ENCODE measurements at places on chromosomes 4 and X.

- peaks cover 5% of the 10 kb centered on the region for H3K27me3 ChIP-seq
- DNase-seq: no peak
- no peak overlapping the region for H3K27ac ChIP-seq
- H3K4me1 ChIP-seq: peaks cover 5% of the 10 kb centered on the region
- no peaks in the 10 kb centered on the region for H3K36me3 ChIP-seq
- no peak overlapping the region for H3K4me3 ChIP-seq
These were observed 1607.9 kb upstream of the TENM3 start for GRCh38 chr4:180635281-180635680.

DNA sequence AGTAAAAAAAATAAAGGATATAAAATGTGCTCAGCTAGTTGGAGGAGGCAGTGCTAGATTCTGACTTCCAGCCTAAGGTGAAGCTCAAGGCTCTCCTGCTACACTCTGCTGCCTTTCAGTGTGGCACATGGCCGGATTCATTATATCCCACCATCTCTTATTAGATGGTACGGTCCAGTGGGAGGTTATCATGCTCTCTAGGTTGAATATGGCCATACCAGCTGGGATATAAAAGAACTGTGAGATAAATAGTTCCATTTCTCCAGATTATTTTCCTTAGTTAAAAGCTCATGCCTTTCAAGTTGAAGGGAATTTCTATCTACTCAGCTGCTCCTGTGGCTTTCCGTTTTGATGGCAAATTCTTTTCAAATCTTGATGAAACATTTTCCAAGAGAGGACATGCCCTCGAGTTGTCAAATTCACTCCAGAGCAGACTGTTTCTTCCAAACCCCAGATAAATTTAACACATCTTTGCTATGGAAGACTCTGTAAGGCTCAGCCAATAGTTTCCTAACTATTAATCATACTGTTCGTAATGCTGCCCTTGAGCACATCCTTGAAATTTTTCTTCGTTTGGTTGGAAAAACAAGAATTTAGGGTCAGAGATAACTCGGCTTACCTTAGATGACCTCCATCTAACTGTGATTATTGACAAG lies 2.2 kb upstream of the MGARP start:
- peaks cover 62% of the 10 kb centered on the region for H3K27me3 ChIP-seq
- H3K36me3 ChIP-seq: peaks cover 13% of the 10 kb centered on the region
- H3K27ac ChIP-seq: no peak overlapping the region

DNA sequence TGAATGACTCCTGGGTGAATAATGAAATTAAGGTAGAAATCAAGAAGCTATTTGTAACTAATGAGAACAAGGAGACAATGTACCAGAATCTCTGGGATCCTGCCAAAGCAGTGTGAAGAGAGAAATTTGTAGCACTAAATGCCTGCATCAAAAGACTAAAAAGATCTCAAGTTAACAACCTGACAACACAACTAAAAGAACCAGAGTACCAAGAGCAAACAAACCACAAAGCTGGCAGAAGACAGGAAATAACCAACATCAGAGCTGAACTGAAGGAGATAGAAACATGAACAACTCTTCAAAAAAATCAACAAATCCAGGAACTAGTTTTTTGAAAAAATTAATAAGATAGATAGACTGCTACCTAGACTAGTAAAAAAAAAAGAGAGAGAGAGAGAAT lies 8.4 kb downstream of the CFAP299 start:
- DNase-seq: no peak
- no peaks in the 10 kb centered on the region for H3K36me3 ChIP-seq
- H3K27me3 ChIP-seq: peaks cover 34% of the 10 kb centered on the region
- no peaks in the 10 kb centered on the region for H3K4me1 ChIP-seq
- no peak overlapping the region for H3K27ac ChIP-seq

GRCh38 chrX:23504895-23505294 lies 162.4 kb upstream of the PRDX4 start:
- no peaks in the 10 kb centered on the region for H3K36me3 ChIP-seq
- H3K27me3 ChIP-seq: peaks cover 6% of the 10 kb centered on the region
- no peak overlapping the region for H3K27ac ChIP-seq

GRCh38 chrX:140524556-140524955 lies 19.7 kb upstream of the SOX3 start:
- H3K36me3 ChIP-seq: no peaks in the 10 kb centered on the region
- peaks cover 11% of the 10 kb centered on the region for H3K27me3 ChIP-seq
- peaks cover 4% of the 10 kb centered on the region for H3K4me1 ChIP-seq
- no peak for DNase-seq
- no peak overlapping the region for H3K4me3 ChIP-seq
- no peak overlapping the region for H3K27ac ChIP-seq

GRCh38 chr4:135744928-135745327 lies 1543.3 kb upstream of the PABPC4L start:
- no peak for DNase-seq
- no peaks in the 10 kb centered on the region for H3K27me3 ChIP-seq
- no peak overlapping the region for H3K27ac ChIP-seq
- H3K36me3 ChIP-seq: no peaks in the 10 kb centered on the region

GRCh38 chr4:163603257-163603656 lies 108.8 kb downstream of the TMA16 start:
- no peak overlapping the region for H3K4me3 ChIP-seq
- H3K4me1 ChIP-seq: no peaks in the 10 kb centered on the region
- H3K27ac ChIP-seq: no peak overlapping the region
- no peaks in the 10 kb centered on the region for H3K36me3 ChIP-seq
- DNase-seq: no peak

- H3K27ac ChIP-seq: no peak overlapping the region
- peaks cover 6% of the 10 kb centered on the region for H3K27me3 ChIP-seq
- no peaks in the 10 kb centered on the region for H3K36me3 ChIP-seq
- no peak for DNase-seq
- no peak overlapping the region for H3K4me3 ChIP-seq
- H3K4me1 ChIP-seq: no peaks in the 10 kb centered on the region
These were observed 23.7 kb downstream of the MGARP start for GRCh38 chr4:139256349-139256748.

DNA sequence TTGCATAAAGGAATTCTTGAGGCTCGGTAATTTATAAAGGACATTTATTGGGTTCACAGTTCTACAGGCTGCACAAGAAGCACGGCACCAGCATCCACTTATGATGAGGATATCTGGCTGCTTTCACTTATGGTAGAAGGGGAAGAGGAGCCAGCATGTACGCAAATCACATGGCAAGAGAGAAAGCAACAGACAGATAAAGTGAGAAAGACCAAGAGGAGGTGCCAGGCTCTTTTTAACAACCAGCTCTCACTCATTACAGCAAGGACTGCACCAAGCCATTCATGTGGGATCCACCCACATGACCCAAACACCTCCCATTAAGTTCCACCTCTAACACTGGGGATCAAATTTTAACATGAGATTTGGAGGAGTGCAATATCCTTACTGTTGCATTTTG lies 1198.2 kb downstream of the ADGRL3 start:
- H3K4me1 ChIP-seq: no peaks in the 10 kb centered on the region
- no peak overlapping the region for H3K27ac ChIP-seq
- DNase-seq: no peak
- H3K27me3 ChIP-seq: no peaks in the 10 kb centered on the region

DNA sequence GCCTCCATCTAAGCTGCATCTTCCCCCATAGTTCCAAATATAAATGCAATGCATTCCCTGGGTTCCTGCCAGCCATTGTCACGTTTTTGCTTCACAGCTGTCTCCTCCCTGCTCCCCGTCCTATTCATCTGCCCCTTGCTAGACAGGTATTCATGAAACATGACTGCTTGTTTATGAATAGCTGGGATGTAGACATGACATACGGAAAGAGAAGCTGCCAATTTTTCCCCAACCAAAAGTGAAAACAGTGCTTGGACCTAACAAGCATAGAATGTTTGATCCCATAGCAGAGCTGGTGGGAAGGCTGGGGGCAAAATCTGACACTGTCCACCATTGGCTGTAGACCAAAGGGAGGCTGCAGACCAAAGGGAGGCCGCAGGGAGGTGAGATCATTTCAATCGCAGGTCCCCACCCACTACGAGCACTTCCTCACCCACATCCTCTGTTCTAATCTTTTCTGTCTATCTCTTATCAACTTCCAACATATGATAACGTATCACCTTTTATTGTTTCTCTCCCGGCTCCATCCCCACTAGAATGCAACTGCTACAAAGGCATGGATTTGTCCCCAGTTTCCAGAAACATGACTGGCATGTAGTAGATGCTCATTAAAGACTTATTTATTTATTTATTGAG lies 8.5 kb upstream of the GYG2 start:
- no peak overlapping the region for H3K27ac ChIP-seq
- no peaks in the 10 kb centered on the region for H3K4me1 ChIP-seq
- no peaks in the 10 kb centered on the region for H3K36me3 ChIP-seq
- no peak for DNase-seq
- peaks cover 3% of the 10 kb centered on the region for H3K27me3 ChIP-seq
- H3K4me3 ChIP-seq: no peak overlapping the region

DNA sequence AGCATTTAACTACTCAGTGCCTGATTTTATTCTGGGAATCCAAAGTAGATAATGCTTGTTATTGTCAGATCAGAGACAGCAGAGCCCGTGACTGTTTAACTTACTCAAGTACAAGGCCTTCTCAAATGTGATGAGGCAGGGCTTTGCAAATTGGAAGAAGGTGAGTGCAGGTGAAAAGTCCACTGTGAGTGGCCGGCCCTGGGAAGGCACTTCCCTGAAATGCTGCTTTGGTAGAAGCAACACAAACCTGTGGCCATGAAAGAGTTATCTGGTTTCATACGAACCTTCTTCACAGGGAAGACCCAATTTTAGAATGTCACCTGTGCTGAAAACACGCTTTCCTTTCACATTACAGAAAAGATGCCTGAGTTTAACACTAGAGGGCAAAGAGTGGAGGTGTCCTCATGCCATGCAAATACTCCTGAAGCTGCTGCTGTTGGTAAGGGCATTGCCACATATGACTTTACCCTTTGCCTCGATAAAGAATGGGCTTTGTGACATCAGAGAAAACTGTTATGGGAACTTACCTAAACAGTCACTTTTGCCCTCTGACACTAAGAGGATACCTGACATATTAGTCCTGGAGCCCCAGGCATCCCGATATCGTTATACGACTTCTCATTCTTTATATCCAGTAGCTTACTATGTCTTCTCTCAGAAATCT lies 8.0 kb downstream of the PPARGC1A start:
- no peak overlapping the region for H3K27ac ChIP-seq
- DNase-seq: no peak
- H3K36me3 ChIP-seq: no peaks in the 10 kb centered on the region
- H3K27me3 ChIP-seq: peaks cover 9% of the 10 kb centered on the region
- H3K4me1 ChIP-seq: peaks cover 27% of the 10 kb centered on the region
- no peak overlapping the region for H3K4me3 ChIP-seq

DNA sequence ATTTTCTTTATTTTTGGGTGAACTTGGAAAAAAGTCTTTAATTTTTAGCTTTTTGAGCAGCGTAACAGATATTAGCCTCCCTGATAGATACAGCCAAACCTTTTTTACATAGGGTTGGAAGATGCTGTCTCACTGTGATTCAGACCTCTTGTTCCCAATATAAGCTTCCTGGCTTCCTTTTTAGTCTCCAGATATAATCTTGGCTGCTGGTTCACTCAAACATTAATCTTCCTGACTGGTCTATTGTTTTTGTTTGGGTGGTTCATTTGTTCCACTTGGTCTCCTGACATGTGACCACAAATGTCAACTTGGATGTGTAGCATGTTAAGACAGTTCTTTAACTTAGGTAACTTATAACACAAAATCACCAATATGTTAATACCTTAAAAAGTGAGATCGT lies 23.0 kb downstream of the RPA4 start:
- H3K36me3 ChIP-seq: no peaks in the 10 kb centered on the region
- no peak for DNase-seq
- no peak overlapping the region for H3K4me3 ChIP-seq
- H3K4me1 ChIP-seq: peaks cover 22% of the 10 kb centered on the region

DNA sequence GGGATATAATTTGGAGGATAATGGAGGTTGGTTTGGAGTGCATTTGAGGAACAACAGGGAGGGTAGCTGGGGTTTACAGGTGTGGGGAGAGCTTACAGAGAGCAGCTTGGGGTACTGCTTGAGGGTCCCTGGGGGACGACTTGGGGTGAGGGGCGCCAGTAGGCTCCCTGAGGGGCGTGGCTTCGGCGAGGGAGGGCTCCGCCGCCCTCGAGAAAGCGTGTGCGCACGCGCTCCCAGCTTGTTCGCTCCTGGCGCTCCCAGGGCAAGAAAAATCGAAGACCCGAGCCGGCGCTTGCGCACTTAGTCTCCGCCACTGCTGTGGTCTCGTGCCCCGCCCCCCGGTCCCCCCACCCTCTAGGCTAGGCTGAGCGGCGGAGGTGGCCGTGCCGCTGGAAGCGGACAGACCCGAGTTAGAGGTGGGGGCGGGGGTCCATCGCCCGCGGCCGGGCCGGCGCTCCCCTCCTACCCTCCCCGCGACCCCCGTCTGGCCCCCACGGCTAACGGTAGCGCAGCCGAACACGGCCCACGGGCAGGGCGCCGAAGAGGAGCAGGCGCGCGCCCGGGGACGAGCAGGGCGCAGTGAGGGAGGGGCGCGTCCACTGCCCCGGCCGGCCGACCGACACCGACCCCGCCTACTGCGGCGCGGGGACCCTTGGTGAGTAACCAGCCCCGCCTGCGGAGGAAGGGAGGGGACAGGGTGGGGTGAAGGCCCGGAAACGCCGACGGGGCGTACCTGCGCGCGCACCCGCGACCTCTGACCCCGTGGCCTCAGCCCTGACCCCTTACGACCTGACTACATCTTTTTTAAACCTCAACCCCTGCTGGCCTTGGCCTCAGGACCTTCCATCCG lies 5.4 kb upstream of the CCDC120 start:
- peaks cover 22% of the 10 kb centered on the region for H3K4me1 ChIP-seq
- H3K36me3 ChIP-seq: peaks cover 16% of the 10 kb centered on the region
- peak overlapping the region; percentile 87 for H3K4me3 ChIP-seq
- DNase-seq: peak; percentile 83

GRCh38 chrX:8084006-8084405 lies 87.1 kb downstream of the VCX2 start:
- no peak overlapping the region for H3K27ac ChIP-seq
- no peak overlapping the region for H3K4me3 ChIP-seq
- no peak for DNase-seq
- H3K36me3 ChIP-seq: no peaks in the 10 kb centered on the region

GRCh38 chrX:119118780-119119395 lies 8.7 kb downstream of the KIAA1210 start:
- DNase-seq: peak; percentile 68
- no peaks in the 10 kb centered on the region for H3K36me3 ChIP-seq
- no peak overlapping the region for H3K27ac ChIP-seq
- no peaks in the 10 kb centered on the region for H3K4me1 ChIP-seq
- H3K27me3 ChIP-seq: peaks cover 6% of the 10 kb centered on the region
- no peak overlapping the region for H3K4me3 ChIP-seq

Measured in nephron progenitor cell (in vitro differentiated cells).